Right lobe of liver (tissue), 6 donors: ENCODE measurements at places on chromosomes 1 and 21.

GRCh38 chr1:30043256-30043655 lies 680.1 kb downstream of the MATN1 start:
- no peak for DNase-seq

DNA sequence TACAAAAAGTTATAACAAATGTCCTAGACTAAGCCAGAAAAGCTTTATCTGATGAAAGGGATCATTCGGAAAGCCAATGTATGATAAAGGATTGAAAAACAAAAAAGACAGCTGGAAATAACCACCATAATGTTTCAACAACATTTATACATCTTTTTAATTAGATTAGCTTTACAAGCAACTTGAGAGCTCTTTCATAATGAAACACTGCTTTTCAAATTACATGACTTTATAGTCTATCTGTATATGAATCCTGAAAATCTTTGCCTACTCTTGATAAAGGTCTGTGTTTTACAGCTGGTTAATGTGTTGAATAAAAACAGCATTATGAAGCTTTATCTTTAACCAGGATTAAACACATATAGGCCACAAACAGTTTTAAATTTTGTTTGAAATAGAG lies 25.5 kb downstream of the SPRTN start:
- DNase-seq: no peak

DNA sequence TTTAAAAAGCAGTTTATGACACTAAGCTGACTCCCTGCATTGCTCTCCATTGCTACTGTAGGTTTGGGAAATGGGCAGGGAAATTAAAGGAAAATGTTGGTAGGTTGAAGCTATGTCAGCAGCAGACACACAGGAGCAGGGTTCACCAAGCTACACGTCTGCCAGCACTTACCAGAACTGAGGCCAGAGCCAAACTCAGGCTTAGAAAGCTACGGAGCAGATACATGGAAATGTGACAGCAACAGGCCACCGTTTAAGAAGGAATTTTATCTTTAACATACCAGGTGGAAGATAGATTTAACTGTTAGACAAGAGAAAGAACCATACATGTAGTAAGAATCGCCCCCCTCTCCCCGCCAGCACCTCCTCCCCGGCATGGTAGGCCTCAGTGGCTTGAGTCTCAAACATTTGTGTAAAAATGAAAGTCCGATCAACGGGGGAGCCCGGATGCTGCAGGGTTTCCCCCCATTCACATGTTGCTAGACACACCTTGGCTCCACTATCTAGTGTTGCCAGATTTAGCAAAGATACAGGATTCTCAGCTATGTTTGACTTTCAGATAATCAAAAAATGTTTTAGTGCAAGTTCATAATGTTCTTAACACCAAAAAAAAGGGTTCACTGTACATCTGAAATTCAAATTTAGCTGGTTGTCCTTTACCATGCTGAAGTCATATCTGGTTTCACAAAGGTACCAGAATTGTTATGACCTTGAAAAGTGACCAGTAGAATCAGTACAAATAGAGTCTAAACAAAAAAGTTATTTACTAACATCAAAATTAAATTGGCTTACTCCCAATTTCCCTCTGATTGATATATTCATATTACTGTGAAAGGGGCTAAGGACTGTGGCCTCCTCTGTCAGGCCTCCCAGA lies 6.7 kb downstream of the OR2T11 start:
- DNase-seq: no peak

GRCh38 chr1:54249819-54250435 lies 50.0 kb downstream of the MRPL37 start:
- no peak for DNase-seq

DNA sequence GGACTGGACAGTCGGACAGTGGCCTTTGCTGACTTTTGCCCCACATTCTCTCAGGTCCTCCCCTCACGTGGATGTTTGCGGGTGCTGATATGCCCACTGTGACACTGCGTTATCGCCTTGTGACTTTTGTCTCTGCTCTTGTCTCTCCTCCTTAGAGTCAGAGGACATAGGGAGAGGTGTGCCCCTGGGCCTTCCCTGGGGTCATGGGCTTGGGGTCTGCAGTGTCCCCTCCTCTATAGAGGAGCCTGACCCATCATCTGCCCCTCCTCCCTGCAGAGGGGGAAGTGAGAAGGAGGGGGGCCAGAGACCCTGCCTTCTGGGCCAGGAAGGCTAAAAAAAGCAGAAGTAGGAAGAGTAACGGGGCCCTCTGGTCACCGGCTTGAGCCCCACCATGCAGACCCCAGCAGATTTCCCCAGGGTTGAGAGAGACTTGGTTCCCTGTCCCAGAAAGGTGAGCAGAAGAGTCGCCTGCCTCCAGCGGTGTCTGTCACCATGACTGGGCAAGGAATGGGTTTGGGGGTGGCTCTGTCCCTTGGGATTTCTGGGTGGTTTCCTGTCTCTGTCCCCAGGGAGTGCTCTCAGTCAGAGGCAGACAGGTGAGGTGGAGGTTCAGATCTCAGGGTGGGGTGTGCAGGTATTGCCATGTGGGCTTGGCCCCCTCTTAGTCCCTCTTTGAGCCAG lies 13.3 kb downstream of the RPS6KA1 start:
- DNase-seq: no peak
